ENCODE measurements at places on chromosomes 4 and X.

- H3K4me1 ChIP-seq, result no peaks in the 10 kb centered on the region
- H3K4me3 ChIP-seq, result no peak overlapping the region
- H3K27me3 ChIP-seq, result no peaks in the 10 kb centered on the region
- H3K36me3 ChIP-seq, result no peaks in the 10 kb centered on the region
- H3K27ac ChIP-seq, result no peak overlapping the region
- no peak for DNase-seq
Observed at GRCh38 chrX:10166248-10166716, 9.5 kb downstream of the CLCN4 start.

DNA sequence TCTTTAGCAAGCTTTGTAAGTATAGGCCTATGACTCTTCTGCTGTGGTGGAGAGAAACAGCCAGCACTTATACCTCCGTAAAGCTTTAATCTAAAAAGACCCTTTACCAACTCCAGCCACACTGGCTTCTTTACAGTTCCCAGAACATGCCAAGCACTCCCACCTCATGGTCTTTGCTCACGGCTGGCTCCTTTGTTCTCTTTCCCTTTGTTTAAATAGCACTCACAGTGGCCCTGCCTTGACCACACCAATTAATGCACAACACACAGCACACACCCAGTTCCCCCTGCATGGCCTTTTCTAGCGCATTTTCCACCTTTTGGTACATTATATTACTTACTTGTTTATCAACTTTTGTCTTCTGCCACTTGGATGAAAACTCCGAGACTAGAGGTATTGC is 18.9 kb downstream of the PPID start:
- H3K36me3 ChIP-seq, result no peaks in the 10 kb centered on the region
- H3K27me3 ChIP-seq, result no peaks in the 10 kb centered on the region
- no peak overlapping the region for H3K4me3 ChIP-seq
- no peaks in the 10 kb centered on the region for H3K4me1 ChIP-seq
- no peak for DNase-seq
- no peak overlapping the region for H3K27ac ChIP-seq

DNA sequence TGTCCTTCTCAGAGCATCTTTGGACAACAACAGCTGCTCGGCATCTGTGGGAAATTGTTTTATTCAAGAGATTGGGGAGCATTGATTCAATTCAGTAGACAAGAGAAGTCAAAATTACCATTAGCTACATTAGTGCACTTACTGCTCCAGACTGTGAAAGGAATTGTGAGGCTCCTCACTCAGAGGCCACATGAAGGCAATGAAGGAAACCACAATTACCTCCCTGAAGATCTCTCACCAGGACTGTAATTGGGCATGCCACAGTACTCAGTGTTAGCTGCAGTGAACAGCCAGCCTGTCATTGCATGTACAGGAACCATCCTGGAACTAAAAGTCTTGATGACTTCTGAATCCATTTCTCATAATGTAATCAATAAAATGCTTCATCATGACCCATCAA is 144.8 kb downstream of the PPA2 start:
- H3K36me3 ChIP-seq, result no peaks in the 10 kb centered on the region
- no peak for DNase-seq
- H3K27ac ChIP-seq, result no peak overlapping the region
- H3K4me1 ChIP-seq, result no peaks in the 10 kb centered on the region
- H3K27me3 ChIP-seq, result no peaks in the 10 kb centered on the region

DNA sequence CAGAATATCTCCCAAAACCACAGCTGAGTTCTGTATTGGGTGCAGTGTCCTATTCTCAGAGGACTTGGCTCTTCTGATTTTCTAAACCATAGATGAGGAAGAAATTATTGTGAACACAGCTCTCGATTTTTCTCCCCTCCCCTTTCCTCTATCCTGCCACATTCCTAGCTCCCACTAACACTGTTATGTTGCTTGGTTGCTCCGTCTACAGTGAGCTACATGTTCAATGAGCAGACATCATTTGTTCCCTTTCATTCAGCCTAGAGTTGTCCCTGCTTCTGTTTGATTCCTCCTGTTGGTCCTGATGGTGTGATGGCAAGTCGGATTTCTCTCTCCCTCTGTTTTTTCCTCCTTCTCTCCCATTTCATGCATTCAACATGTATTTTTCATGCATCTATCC is 65.9 kb downstream of the DIPK2B start:
- H3K4me1 ChIP-seq, result no peaks in the 10 kb centered on the region
- DNase-seq, result no peak
- H3K27ac ChIP-seq, result no peak overlapping the region
- no peaks in the 10 kb centered on the region for H3K27me3 ChIP-seq
- H3K4me3 ChIP-seq, result no peak overlapping the region

GRCh38 chr4:111360906-111361305 is 738.0 kb upstream of the PITX2 start:
- no peak overlapping the region for H3K27ac ChIP-seq
- no peaks in the 10 kb centered on the region for H3K27me3 ChIP-seq
- no peak overlapping the region for H3K4me3 ChIP-seq
- DNase-seq, result no peak
- H3K36me3 ChIP-seq, result no peaks in the 10 kb centered on the region

DNA sequence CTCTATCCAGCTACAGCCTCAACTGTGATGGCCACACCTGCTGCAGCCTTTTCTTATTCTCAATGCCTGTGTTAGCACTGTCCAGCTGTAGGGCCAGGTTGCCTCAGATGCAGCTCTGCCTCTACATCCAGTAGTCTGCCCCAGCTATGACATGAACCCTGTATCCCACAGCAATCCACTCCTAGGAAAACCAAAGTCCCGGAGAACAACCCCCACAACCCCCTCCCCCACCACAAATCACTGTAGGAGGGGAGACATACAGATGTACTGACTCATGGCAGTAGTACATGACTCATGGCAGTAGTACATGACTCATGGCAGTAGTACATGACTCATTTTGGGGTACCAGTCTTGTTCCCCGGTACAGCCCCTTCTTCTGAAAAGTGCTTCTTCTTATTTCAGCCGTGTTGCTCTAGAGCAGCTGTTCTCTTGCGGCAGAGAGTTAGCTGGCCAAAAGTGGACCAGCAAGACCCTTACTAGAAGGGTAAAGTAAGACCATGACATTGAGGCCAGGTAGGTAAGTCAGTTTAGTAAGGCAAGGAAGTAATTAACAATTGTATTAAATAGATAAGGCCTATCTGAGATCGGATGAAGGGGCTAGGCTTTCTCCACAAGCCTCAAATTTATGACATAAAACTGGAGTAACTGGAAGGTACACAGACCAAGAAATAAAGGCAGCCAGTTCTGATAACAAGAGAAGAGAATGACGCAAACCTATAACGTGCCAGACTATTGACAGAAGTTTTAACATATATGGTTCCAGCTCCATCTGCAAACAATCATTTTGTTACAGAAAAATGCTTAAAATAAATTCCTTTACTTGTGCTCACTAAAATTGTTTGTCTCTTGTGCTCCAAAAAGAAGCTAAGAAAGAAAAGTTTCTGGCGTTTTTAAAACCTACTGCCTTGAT is 221.4 kb downstream of the TACR3 start:
- H3K36me3 ChIP-seq, result no peaks in the 10 kb centered on the region
- no peaks in the 10 kb centered on the region for H3K4me1 ChIP-seq
- H3K27me3 ChIP-seq, result no peaks in the 10 kb centered on the region
- no peak overlapping the region for H3K4me3 ChIP-seq
- H3K27ac ChIP-seq, result no peak overlapping the region
- DNase-seq, result no peak

- H3K4me1 ChIP-seq, result no peaks in the 10 kb centered on the region
- H3K4me3 ChIP-seq, result no peak overlapping the region
- no peak overlapping the region for H3K27ac ChIP-seq
- no peaks in the 10 kb centered on the region for H3K36me3 ChIP-seq
- no peaks in the 10 kb centered on the region for H3K27me3 ChIP-seq
Observed at GRCh38 chr4:161841759-161842158, 322.0 kb downstream of the FSTL5 start.

DNA sequence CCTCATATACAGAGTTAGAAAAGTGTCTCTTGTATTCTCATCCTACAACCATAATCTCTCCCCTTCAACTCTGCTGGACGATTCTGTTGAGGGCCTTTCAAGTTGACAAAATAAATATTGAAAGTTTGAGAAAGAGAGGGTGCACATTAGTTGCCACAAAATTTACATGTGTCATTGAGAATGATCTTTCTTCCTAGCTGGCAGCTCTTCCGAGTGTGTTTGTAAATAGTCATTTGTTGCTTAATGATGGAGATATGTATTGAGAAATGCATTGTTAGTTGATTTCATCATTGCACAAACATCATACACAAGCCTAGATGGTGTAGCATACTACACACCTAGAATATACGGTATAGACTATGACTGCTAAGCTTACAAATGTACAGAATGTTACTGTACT is 632.8 kb upstream of the AMOT start:
- no peaks in the 10 kb centered on the region for H3K4me1 ChIP-seq
- no peaks in the 10 kb centered on the region for H3K27me3 ChIP-seq
- DNase-seq, result no peak
- no peak overlapping the region for H3K27ac ChIP-seq

DNA sequence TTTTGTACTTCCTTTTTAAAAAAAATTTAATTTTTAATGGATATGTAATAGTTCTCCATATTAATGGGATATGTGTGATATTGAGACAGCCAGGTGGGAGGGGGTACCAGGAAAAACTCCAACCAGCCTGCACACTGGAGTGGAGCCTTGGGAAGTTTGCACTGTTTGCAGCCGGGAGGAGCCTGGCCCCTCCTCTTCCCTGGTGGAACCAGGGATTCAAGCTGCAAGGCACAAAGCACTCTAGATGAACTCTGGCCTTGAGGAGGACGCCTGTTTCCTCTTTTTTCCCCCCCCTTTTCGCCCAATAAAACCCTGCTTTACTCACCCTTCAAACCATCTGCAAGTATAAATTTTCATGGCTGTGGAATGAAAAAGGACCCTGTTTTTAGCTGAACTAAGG is 48.2 kb upstream of the GC start:
- no peaks in the 10 kb centered on the region for H3K27me3 ChIP-seq
- H3K27ac ChIP-seq, result no peak overlapping the region
- no peak overlapping the region for H3K4me3 ChIP-seq
- H3K4me1 ChIP-seq, result no peaks in the 10 kb centered on the region
- no peak for DNase-seq
- H3K36me3 ChIP-seq, result no peaks in the 10 kb centered on the region

- no peaks in the 10 kb centered on the region for H3K4me1 ChIP-seq
- no peaks in the 10 kb centered on the region for H3K36me3 ChIP-seq
- H3K27ac ChIP-seq, result no peak overlapping the region
- no peak overlapping the region for H3K4me3 ChIP-seq
- peaks cover 28% of the 10 kb centered on the region for H3K27me3 ChIP-seq
Observed at GRCh38 chr4:48489683-48490011, 405 bp upstream of the ZAR1 start.

DNA sequence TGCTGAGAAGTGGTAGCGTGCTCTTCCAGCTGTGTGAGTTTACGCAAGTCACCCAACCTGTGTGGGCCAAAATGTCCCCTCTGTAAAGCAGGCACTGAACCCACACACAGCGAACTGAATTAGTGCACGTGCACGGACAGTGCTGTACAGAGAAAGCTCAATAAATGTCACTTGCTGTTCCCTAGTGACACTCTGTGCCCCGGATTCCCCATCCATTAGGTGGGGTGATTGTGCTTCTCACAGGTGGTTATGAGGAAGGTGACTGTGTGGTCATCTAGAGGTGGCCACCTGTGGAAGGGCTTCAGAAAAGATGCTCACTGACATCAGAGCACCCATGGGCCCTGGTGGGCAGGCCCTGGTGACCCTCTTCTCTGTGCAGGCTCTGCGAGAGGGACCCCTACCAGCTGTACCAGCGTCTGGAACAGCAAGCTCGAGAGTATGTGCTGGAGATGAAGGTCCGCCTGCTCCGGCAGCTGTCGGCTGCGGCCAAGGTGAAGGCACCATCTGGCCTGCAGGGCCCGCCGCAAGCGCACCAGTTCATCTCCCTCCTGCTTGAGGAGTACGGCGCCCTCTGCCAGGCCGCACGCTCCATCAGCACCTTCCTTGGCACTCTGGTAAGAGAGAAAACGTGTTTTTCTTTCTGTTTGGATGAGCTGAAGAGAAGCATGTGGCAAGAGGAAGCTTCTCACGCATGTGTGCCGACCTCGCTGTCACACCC is 94.3 kb downstream of the FAM193A start:
- no peaks in the 10 kb centered on the region for H3K27me3 ChIP-seq
- H3K36me3 ChIP-seq, result no peaks in the 10 kb centered on the region
- no peak for DNase-seq
- H3K27ac ChIP-seq, result no peak overlapping the region
- H3K4me1 ChIP-seq, result no peaks in the 10 kb centered on the region

DNA sequence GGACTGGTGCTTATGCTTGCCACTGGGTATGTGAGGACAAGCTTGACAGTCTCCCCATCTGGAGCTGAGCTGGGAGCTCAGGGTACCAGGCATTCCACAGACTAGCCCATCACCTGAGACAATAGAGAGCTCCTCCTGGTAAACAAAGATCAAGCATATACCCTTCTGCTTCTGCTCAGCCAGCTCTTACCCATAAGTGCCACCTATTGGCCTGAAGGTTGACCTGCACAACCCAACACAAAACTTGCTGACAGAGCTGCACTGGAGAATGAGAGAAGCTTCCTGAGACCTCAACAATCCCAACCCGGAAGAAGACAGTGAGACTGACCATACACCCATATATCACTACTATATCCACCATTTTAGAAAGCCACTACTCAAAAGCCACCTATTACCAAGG is 1049.2 kb upstream of the INTU start:
- H3K4me1 ChIP-seq, result no peaks in the 10 kb centered on the region
- H3K4me3 ChIP-seq, result no peak overlapping the region
- no peaks in the 10 kb centered on the region for H3K36me3 ChIP-seq
- H3K27ac ChIP-seq, result no peak overlapping the region
- no peaks in the 10 kb centered on the region for H3K27me3 ChIP-seq

- no peaks in the 10 kb centered on the region for H3K36me3 ChIP-seq
- no peak overlapping the region for H3K27ac ChIP-seq
- H3K27me3 ChIP-seq, result no peaks in the 10 kb centered on the region
- no peaks in the 10 kb centered on the region for H3K4me1 ChIP-seq
- DNase-seq, result no peak
Observed at GRCh38 chr4:140281828-140282552, 91.5 kb upstream of the SCOC start.

- H3K4me1 ChIP-seq, result no peaks in the 10 kb centered on the region
- no peaks in the 10 kb centered on the region for H3K27me3 ChIP-seq
- no peaks in the 10 kb centered on the region for H3K36me3 ChIP-seq
- no peak overlapping the region for H3K27ac ChIP-seq
- DNase-seq, result no peak
Observed at GRCh38 chrX:105189093-105189492, 31.4 kb downstream of the TEX13A start.

GRCh38 chr4:16104520-16104919 is 20.7 kb upstream of the PROM1 start:
- no peaks in the 10 kb centered on the region for H3K4me1 ChIP-seq
- no peaks in the 10 kb centered on the region for H3K27me3 ChIP-seq
- no peak overlapping the region for H3K4me3 ChIP-seq
- H3K36me3 ChIP-seq, result no peaks in the 10 kb centered on the region

- no peak overlapping the region for H3K27ac ChIP-seq
- no peaks in the 10 kb centered on the region for H3K36me3 ChIP-seq
- peaks cover 24% of the 10 kb centered on the region for H3K4me1 ChIP-seq
- H3K4me3 ChIP-seq, result no peak overlapping the region
- no peaks in the 10 kb centered on the region for H3K27me3 ChIP-seq
Observed at GRCh38 chr4:88734403-88734949, 36.8 kb upstream of the NAP1L5 start.

- H3K27me3 ChIP-seq, result no peaks in the 10 kb centered on the region
- no peak for DNase-seq
- H3K27ac ChIP-seq, result no peak overlapping the region
Observed at GRCh38 chr4:142369141-142369540, 477.0 kb downstream of the INPP4B start.

GRCh38 chr4:93475730-93476129 is 352.8 kb upstream of the ATOH1 start:
- H3K4me3 ChIP-seq, result no peak overlapping the region
- no peak overlapping the region for H3K27ac ChIP-seq
- no peaks in the 10 kb centered on the region for H3K36me3 ChIP-seq
- H3K4me1 ChIP-seq, result no peaks in the 10 kb centered on the region
